ENCODE measurements at places on chromosomes 5 and 9.

- no peak for DNase-seq
Observed at GRCh38 chr5:26569241-26569928, 469.0 kb downstream of the CDH9 start.

GRCh38 chr5:140044041-140044440 is 942 bp upstream of the NRG2 start:
- DNase-seq = no peak

DNA sequence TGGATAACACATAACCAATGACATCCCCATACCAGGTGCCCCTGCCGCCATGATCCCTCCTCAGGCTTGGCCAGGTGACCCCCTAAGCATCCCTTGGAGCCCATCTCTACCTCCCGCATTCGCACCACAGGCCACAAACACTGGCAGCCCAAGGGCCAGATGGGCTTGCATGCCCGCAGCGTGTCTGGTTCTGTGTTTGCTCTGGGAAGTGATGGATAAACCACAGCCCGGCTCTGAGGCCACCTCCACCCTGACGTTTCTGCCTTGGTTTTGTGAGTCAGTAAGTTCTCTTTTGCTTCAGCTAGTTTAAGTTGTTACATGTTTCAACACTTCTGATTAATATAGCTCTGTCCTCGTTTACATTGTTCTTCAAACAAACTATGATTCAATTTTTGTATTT is 172.4 kb upstream of the PHYKPL start:
- no peak for DNase-seq

DNA sequence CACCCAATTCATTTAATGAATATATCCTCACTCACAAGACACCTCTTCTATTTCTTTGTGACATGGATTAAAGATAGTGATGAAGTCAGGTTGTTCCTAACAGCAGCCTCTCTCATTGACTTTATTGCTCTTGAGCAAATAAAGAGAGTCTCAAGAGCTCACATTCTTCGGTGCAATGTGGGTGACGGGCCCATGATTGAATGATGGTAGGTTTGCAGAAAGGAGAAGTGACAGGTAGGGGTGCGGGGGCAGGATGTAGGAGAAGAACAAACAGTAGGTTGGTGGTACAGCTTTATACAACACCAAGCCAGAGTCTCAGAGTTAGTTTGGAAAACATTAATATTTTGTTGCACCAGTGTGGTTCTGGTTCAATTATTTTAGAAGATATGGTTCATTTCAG is 122.2 kb downstream of the SLIT3 start:
- no peak for DNase-seq

GRCh38 chr5:82641331-82642003 is 363.3 kb upstream of the RPS23 start:
- DNase-seq = peak; percentile 75

- no peak for DNase-seq
Observed at GRCh38 chr5:180811623-180812124, 9.1 kb upstream of the MGAT1 start.

- DNase-seq = no peak
Observed at GRCh38 chr9:136952321-136952850, 313 bp downstream of the LCN12 start.

- DNase-seq = no peak
Observed at GRCh38 chr5:152813526-152813925, 408.4 kb upstream of the NMUR2 start.

DNA sequence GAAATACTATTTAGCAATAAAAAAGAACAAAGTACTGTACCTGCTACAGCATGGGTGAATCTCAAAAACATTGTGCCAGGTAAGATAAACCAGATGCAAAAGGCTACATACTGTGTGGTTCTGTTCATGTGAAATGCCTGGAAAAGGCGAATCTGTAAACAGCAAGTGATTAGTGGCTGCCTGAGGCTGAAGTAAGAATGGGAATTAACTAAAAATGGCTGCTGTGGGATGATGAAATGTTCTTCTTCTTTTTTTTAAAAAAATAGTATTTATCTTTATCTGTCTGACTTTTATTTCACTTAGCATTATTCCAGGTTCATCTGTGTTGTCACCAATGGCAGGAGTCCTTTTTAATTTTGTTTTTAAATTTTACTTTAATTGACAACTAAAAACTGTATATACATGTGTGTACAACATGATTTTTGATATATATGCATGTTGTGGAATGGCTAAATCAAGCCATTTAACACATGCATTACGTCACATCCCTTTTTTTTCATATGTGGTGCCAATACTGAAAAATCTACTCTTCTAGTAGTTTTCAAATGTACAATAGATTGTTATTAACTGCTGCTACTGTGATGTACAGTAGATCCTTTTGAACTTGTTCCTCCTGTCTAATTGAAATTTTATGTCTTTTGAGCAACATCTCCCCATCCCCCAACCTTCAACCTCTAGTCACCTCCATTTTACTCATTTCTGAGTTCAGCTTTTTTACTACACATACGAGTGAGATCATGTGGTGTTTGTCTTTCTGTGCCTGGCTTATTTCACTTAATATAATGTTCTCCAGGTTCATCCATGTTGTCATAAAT is 62.9 kb upstream of the TNFAIP8 start:
- no peak for DNase-seq

GRCh38 chr5:173689171-173689736 is 72.8 kb upstream of the BOD1 start:
- DNase-seq = peak; percentile 23

- DNase-seq = no peak
Observed at GRCh38 chr9:130334915-130335314, 69.4 kb downstream of the HMCN2 start.

DNA sequence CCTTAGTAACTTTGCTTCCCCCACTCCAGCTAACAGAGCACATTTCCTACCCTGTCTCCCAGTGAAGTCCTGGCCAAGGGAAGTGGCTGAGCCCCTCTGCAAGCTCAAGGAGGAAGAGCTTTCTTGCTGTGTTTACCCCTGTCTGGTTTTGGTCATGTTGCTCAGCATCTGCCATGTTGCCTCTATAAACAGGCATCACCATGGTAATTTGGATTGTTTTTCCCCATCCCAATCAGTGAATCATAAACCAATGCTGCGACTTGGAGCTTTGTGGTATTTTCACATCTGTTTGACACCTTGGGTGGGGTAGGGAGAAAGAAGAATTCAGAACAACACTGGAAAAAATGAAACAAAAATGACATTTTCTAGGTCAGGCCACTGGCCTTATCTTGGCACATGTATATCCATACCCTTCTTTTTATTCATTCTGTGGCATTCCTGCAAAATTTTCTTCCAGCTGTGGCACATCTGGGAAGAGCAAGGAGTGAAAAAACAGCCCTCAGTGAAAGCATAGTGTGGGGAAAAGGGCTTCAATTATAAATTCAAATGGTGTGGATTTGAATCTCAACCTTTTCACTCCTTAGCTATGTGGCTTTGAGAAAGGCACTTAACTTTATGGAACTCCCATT is 42.5 kb downstream of the SLIT3 start:
- DNase-seq = no peak

Measured in LoVo (cell line).